ENCODE measurements at places on chromosomes 12 and 14. TPM values are rescaled to one million over a fixed set of nuclear protein-coding genes. Genes with fewer than 3 reads are reported as not detected.
A peak's percentile ranks its signal among the peaks of the same experiment; 100 is the strongest.

DNA sequence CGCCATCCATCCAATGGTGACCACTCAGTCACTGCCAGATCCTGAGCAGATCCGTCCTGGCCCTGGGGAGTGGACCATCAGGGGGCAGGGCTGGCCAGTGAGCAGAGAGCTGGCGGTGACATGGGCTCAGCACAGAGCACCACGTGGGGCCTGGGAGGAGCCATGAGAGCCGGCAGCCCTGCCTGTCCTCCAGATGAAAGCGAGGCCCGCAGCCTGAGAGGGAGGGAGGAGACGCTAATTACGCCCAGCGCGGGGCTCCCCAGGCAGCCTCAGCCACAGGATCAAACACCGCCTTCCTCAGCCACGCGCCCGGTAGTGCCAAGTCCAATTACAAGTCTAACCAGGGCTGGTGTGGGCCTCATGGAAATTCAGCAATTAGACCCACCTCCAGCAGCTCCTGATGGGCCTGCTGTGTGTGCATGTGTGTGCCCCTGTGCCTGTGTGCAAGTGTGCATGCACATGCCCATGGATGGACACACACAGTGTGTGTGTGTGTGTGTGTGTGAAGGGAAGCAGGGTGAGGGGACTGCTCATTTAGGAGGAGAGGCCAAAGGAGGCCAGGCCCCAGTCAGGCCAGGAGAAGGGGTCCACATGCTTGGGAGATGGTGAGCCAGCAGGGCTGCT lies 68.0 kb downstream of the KIF26A start:
- H3K4me1 ChIP-seq = no peaks in the 10 kb centered on the region
- H3K27ac ChIP-seq = no peak overlapping the region
- no peak for DNase-seq
- no peak overlapping the region for H3K4me3 ChIP-seq

DNA sequence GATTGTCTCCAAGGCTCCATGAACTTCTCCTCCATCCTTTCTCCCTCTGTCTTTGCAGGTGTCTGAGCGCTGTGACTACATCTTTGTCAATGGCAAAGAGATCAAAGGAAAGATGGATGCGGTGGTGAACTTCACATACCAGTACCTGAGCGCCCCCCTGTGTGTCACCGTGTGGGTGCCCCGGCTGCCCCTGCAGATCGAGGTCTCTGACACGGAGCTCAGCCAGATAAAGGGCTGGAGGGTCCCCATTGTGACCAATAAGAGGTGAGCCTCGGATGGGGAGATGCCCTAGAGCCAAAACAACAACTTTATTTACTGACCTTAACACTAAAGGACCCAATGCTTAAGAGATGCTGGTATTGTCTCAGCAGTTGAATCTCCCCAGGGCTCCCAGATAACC lies 130.0 kb downstream of the SLC15A4 start:
- no peaks in the 10 kb centered on the region for H3K36me3 ChIP-seq
- H3K4me1 ChIP-seq = no peaks in the 10 kb centered on the region
- H3K4me3 ChIP-seq = no peak overlapping the region
- H3K27me3 ChIP-seq = no peaks in the 10 kb centered on the region
- no peak for DNase-seq

GRCh38 chr12:3101309-3102024 lies 24.3 kb downstream of the TSPAN9 start:
- no peak overlapping the region for H3K4me3 ChIP-seq
- peaks cover 58% of the 10 kb centered on the region for H3K4me1 ChIP-seq
- no peak for DNase-seq
- no peaks in the 10 kb centered on the region for H3K36me3 ChIP-seq
- H3K27ac ChIP-seq = peak overlapping the region; percentile 26

- no peaks in the 10 kb centered on the region for H3K4me1 ChIP-seq
- H3K27me3 ChIP-seq = no peaks in the 10 kb centered on the region
- DNase-seq = no peak
- H3K36me3 ChIP-seq = peaks cover 95% of the 10 kb centered on the region
- H3K4me3 ChIP-seq = no peak overlapping the region
- no peak overlapping the region for H3K27ac ChIP-seq
Observed at GRCh38 chr12:94186278-94187241, 38.2 kb downstream of the PLXNC1 start.

GRCh38 chr12:65905405-65905804 lies 81.1 kb downstream of the HMGA2 start:
- no peaks in the 10 kb centered on the region for H3K4me1 ChIP-seq
- DNase-seq = no peak
- no peaks in the 10 kb centered on the region for H3K27me3 ChIP-seq
- H3K4me3 ChIP-seq = no peak overlapping the region
- H3K27ac ChIP-seq = no peak overlapping the region
- no peaks in the 10 kb centered on the region for H3K36me3 ChIP-seq

GRCh38 chr12:109829667-109830066 lies 3.5 kb downstream of the TRPV4 start:
- DNase-seq = no peak
- no peaks in the 10 kb centered on the region for H3K36me3 ChIP-seq
- no peak overlapping the region for H3K27ac ChIP-seq
- peaks cover 30% of the 10 kb centered on the region for H3K27me3 ChIP-seq
- peaks cover 40% of the 10 kb centered on the region for H3K4me1 ChIP-seq

GRCh38 chr14:104750056-104750752 lies 2.7 kb upstream of the SIVA1 start:
- no peak overlapping the region for H3K4me3 ChIP-seq
- peaks cover 23% of the 10 kb centered on the region for H3K4me1 ChIP-seq
- H3K27ac ChIP-seq = no peak overlapping the region
- H3K27me3 ChIP-seq = no peaks in the 10 kb centered on the region

- H3K4me3 ChIP-seq = no peak overlapping the region
- DNase-seq = no peak
- no peaks in the 10 kb centered on the region for H3K36me3 ChIP-seq
- no peaks in the 10 kb centered on the region for H3K27me3 ChIP-seq
- H3K27ac ChIP-seq = no peak overlapping the region
Observed at GRCh38 chr14:52044791-52045522, 23.9 kb downstream of the NID2 start.

DNA sequence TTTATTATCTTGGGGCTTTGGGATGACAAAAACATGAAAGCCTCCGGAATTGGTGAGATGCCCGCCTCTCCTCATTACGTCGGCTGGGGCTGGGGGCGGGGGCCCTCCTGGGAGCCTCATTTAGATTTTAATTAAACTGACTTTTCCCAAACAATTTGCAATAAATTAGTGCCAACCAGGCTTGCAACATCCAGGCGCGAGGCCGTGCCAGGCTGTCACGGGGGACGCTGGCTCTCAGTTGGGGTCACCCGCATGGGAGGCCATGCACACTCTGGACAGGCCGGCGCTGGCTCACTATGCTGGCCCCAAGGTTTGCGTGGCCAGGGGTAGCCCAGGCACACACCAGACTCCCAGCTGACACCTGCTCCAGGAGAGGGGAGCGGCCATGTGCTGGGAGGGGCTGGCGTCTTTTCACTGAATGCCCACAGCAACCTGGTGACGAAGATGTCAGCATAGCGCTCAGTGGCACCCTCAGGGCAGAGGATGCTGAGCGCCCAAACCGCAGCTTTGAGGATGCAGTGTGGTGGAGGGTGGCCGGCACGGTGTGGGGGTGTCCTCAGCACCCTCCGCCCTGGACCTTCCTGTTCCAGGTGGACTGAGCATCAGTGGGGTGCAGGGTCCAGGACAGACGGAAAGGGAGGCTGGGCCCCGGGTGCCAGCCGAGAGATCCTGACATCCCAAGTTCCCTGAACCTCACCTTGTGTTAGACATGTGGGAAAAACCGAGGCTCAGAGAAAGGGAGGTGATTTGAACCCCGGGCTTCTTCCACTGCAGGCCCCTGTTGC lies 190.8 kb upstream of the C14orf180 start:
- H3K4me3 ChIP-seq = no peak overlapping the region
- H3K36me3 ChIP-seq = no peaks in the 10 kb centered on the region
- peaks cover 100% of the 10 kb centered on the region for H3K4me1 ChIP-seq

GRCh38 chr14:57319636-57320192 lies 50.9 kb downstream of the AP5M1 start:
- H3K4me3 ChIP-seq = no peak overlapping the region
- no peak for DNase-seq

GRCh38 chr12:64634508-64635092 lies 24.3 kb downstream of the RASSF3 start:
- H3K4me1 ChIP-seq = peaks cover 100% of the 10 kb centered on the region
- H3K27ac ChIP-seq = peak overlapping the region; percentile 16
- no peaks in the 10 kb centered on the region for H3K27me3 ChIP-seq

DNA sequence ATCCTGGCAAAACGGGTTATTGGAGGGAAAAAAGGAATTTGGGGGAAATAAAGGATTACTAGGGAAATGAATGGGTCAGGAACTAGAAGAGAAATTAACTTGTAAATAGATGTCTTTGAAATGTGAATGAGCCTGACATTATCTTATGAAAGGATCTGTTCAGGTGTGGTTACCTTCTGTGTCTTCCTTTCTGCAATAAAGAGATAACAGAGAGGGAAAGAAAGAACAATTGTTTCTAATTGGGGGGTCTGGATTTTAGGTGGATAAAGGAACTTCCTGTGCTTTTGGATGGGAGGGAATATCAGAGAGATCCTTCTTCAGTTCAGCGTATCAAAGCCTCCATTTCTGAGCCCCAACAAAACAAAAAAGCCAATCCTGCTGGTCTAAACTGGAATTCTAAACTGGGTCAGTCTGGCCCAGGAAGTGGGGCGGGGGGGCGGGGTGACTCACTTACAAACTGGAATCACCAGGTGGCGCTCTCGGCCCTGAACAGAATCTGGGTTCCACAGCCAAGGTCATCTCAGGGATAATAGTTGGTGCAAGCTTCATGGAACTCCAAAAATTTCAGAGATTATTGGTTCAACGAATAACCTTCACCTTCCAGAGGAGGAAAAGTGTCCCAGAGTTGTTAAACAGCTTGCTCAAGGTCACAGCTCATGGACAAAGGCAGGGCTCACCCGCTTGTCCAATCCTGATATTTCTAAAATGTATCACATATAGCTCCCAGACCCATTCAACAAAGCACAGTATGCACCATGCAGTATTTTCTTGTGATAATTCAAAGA lies 15.2 kb upstream of the PEBP1 start:
- no peak overlapping the region for H3K27ac ChIP-seq
- H3K4me3 ChIP-seq = no peak overlapping the region
- peaks cover 5% of the 10 kb centered on the region for H3K4me1 ChIP-seq
- H3K27me3 ChIP-seq = no peaks in the 10 kb centered on the region

- no peak overlapping the region for H3K27ac ChIP-seq
- H3K4me3 ChIP-seq = no peak overlapping the region
- H3K36me3 ChIP-seq = no peaks in the 10 kb centered on the region
- H3K4me1 ChIP-seq = no peaks in the 10 kb centered on the region
- no peaks in the 10 kb centered on the region for H3K27me3 ChIP-seq
Observed at GRCh38 chr12:88300931-88301330, 158.8 kb downstream of the TMTC3 start.

DNA sequence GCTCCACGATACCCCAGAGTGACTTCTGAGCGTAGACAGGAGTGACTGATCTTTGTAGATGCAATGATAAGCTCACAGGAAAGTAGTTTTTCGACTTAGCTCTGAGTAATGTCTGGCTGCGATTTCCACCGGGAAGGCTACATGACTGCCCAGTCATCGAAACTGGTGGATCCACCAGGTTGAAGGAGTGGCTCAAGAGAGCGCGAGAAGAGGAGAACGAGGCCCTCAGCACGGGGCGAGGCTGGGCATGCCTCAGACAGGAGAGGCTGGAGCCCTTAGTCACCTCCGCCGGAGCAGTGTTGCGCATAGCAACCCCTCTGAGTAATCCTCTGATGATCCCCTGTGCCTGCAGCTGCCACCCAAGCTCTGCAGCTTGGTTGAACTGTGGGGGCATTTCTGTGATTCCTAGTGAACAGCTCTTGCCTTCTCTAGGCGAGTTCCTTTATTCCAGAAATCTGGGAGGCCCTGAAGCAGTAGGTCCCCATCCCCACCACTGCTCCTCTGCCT lies 25.6 kb downstream of the ELK3 start:
- H3K4me3 ChIP-seq = no peak overlapping the region
- DNase-seq = no peak
- no peaks in the 10 kb centered on the region for H3K27me3 ChIP-seq
- peaks cover 6% of the 10 kb centered on the region for H3K36me3 ChIP-seq
- no peak overlapping the region for H3K27ac ChIP-seq
- peaks cover 62% of the 10 kb centered on the region for H3K4me1 ChIP-seq

- no peak overlapping the region for H3K4me3 ChIP-seq
- peaks cover 15% of the 10 kb centered on the region for H3K36me3 ChIP-seq
- DNase-seq = no peak
- no peaks in the 10 kb centered on the region for H3K27me3 ChIP-seq
- no peak overlapping the region for H3K27ac ChIP-seq
Observed at GRCh38 chr12:94318181-94318580, 141.5 kb downstream of the CEP83 start.

DNA sequence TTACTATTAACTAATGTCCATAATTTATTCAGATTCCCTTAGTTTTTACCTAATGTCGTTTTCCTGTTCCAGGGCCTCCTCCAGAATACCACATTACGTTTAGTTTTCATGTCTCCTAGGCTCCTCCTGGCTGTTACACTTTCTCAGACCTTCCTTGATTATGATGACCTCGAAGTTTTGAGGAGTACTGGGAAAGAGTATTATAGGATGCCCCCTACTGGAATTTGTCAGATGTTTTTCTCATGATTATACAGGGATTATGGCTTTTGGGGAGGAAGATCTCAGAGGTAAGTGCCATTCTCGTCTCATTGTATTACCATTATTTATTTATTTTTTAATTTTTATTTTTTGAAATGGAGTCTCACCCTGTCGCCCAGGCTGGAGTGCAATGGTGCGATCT lies 17.7 kb upstream of the C1S start:
- no peak overlapping the region for H3K27ac ChIP-seq
- H3K27me3 ChIP-seq = no peaks in the 10 kb centered on the region
- peaks cover 8% of the 10 kb centered on the region for H3K4me1 ChIP-seq
- no peak overlapping the region for H3K4me3 ChIP-seq
- no peaks in the 10 kb centered on the region for H3K36me3 ChIP-seq
- DNase-seq = no peak

DNA sequence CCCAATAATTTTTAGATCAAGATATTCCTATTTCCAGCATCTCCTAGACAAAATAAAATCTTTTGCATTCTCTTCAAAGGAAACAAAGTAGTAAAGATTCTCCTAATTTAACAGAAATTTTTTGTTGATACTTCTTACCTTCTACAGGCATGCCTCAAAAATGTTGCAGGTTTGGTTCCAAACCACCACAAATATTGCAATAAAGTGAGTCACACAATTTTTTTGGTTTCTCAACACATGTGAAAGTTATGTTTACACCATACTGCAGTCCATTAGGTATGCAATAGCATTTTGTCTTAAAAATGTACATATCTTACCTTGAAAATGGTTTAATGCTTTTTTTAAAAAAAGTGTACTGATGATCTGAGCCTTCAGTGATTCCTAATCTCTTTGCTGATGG lies 65.6 kb upstream of the USP15 start:
- peaks cover 30% of the 10 kb centered on the region for H3K4me1 ChIP-seq
- H3K27me3 ChIP-seq = peaks cover 34% of the 10 kb centered on the region
- H3K36me3 ChIP-seq = no peaks in the 10 kb centered on the region
- no peak for DNase-seq
- H3K27ac ChIP-seq = no peak overlapping the region
- no peak overlapping the region for H3K4me3 ChIP-seq

The CLEC9A gene
- 0.28 TPM for total RNA-seq

The PRB2 gene
- total RNA-seq = not detected

The LRTM2 gene
- total RNA-seq = not detected
